Central memory CD4-positive, alpha-beta T cell (primary cell): ENCODE measurements at places on chromosomes 11 and 22.

- DNase-seq, result no peak
Measured at GRCh38 chr22:27978317-27978716, 59.3 kb upstream of the PITPNB start.

DNA sequence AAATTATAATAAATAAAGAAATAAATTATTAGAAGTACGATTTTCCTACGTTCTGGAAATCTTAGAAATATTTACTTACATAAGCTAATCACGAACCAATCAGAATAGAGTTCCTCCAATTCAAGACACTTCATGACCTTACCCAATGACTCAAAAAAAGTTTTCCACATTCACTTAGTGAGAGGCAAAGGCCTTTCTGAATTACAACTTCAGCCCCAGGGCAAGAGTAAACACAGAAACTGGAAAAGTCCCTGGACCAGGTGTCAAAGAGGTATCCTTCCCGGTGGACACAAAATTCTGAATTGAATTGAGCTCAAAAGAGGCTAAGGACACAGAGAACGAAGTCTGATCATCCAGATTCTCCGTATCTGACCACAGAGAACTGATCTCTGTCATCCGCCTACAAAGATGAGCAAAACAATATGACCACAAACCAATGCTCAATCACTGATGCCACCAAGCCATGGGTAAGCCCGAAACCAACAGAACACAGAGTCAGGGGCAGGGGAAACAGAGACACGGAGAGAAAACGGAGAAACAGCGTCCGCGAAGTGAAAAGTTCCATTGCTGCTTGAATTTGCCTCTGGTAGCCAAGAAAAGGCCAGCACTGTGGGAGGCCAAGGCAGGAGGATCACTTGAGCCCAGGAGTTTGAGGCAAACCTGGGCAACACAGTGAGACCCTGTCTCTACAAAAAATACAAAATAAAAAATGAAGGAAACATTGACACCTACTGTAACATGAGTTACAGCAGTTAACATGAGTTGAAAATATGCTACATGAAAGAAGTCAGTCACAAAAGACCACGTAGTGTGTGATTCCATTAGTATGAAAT lies 6.8 kb downstream of the BID start:
- DNase-seq, result peak; percentile 71

DNA sequence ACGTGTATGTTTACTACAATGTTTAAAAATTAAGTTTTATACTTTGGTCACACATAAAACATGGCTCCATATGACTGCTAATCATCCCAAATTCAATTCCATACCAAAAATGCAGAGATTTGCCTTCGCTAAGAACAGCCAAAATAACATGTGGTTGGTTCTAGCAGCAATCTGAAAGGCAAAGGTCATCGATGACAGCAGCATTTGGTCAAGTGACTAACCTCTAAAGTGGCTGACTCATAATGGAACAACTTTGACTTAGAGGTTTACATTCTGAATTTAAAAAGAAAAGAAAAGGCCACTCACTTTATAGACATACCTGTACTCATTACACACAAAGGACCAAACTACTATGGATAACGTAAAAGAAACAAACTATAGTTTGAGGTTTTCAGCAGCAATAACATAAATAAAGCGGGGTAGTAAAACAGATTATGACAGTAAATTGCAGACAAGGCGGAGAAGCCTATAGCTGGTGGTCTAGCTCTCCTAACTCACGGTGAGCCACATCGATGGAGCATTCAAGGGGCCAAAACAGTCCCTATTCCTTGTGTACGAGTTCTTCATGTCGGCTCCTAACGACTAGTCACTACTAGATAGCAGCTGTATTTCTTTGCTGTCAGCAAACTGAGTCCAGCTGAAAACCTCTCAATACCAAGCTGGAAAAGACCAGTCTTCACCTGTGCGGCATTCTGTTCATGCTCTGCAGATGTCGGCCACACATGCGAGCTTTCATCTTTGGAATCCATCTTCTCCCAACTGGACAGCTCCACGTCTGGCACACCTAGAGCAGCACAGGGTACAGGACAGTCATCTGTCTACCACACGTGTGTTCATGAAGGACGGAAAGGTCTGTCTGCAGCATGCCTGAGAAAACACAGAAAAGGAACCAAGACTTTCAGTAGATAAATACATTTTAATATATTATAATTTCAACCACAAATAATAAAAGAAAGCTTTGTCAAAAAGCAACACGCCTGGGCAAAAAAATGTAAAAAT lies 42.1 kb downstream of the PRDM10 start:
- no peak for DNase-seq

- DNase-seq, result no peak
Measured at GRCh38 chr11:3109921-3110706, 52.9 kb upstream of the CARS1 start.

DNA sequence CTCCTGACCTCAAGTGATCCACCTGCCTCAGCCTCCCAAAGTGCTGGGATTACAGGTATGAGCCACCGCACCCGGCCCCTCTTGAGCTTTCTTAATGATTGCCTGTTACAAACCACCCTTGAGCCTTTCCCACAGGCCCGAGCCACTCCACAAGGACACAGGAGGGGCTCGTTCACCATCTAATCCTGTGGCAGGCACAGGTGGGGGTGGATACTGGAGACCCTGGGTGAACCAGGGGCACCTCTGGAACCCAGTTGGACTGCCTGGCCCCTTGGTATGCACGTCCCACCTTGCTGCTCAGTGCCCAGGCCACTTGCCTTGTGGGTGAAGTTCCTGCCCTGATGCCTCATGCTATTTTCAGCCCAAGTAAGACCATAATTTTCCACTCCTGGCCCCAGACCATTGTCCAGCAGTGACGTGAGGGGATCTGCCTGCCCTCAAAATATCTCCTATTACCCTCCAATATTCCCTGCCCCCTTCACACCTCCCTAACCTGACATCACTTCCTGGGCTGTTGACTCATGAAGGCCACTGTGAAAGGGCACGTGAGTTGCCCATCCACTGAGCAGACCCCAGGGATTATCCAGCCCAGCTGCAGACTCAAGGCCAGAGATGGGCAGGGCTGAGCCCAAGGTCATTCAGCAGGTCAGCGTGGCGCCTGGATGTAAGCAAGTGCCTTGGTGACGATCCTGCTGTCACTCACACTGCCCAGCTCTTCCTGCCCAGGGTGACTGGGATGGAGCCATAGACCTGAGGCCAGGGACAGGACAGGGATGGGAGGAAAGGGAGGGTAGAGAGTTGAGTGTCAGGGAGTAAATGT lies 19.6 kb downstream of the P2RY2 start:
- no peak for DNase-seq
